ENCODE measurements at places on chromosomes 3 and 15. TPM values are rescaled to one million over a fixed set of nuclear protein-coding genes. Genes with fewer than 3 reads are reported as not detected.

ACTC1 gene
- not detected for total RNA-seq

CD86 gene
- total RNA-seq, result 21.7 TPM

HYAL1 gene
- 0.35 TPM for total RNA-seq

CD200 gene
- total RNA-seq, result 9.1 TPM

CTXN2 gene
- total RNA-seq, result not detected

FRMD4B gene
- 72.4 TPM for total RNA-seq

SEMA3B gene
- total RNA-seq, result 0.55 TPM

LRRC15 gene
- not detected for total RNA-seq

TTLL13 gene
- 0.58 TPM for total RNA-seq

PCBP4 gene
- 34.2 TPM for total RNA-seq

TM4SF1 gene
- not detected for total RNA-seq

GRK7 gene
- not detected for total RNA-seq

RUVBL1 gene
- 62.3 TPM for total RNA-seq

XCR1 gene
- total RNA-seq, result not detected

PCSK6 gene
- total RNA-seq, result 0.53 TPM

RBM5 gene
- 169 TPM for total RNA-seq

TMOD3 gene
- total RNA-seq, result 79.6 TPM

FANCD2OS gene
- not detected for total RNA-seq

ECE2 gene
- not detected for total RNA-seq

CCR2 gene
- 167 TPM for total RNA-seq

FILIP1L gene
- 1.9 TPM for total RNA-seq

GOLGA8M gene
- 2.7 TPM for total RNA-seq

DNAH12 gene
- 0.03 TPM for total RNA-seq

PCOLCE2 gene
- 0.38 TPM for total RNA-seq

DYNC1LI1 gene
- 31.7 TPM for total RNA-seq

NEDD4 gene
- 9.8 TPM for total RNA-seq

GOLGA8N gene
- 13.8 TPM for total RNA-seq

CCPG1 gene
- 33.4 TPM for total RNA-seq

NMNAT3 gene
- total RNA-seq, result 0.18 TPM

MCF2L2 gene
- 7.0 TPM for total RNA-seq

MASP1 gene
- not detected for total RNA-seq

RPP25 gene
- total RNA-seq, result 5.1 TPM

IL5RA gene
- not detected for total RNA-seq

RHCG gene
- total RNA-seq, result not detected

KCNMB3 gene
- total RNA-seq, result 1.3 TPM

GALNT15 gene
- total RNA-seq, result not detected

ATP8B4 gene
- 20.7 TPM for total RNA-seq

CSTA gene
- total RNA-seq, result not detected

AQP9 gene
- total RNA-seq, result not detected

PGBD4 gene
- total RNA-seq, result 3.1 TPM

DLL4 gene
- not detected for total RNA-seq

WDR49 gene
- total RNA-seq, result not detected

SAMD7 gene
- total RNA-seq, result not detected

TRAK1 gene
- 25.9 TPM for total RNA-seq

GOLGA6L9 gene
- 1.4 TPM for total RNA-seq

STRIT1 gene
- not detected for total RNA-seq

GRAMD2A gene
- total RNA-seq, result not detected

RETNLB gene
- not detected for total RNA-seq

TMC3 gene
- not detected for total RNA-seq

INO80 gene
- 21.8 TPM for total RNA-seq

MED12L gene
- 1.6 TPM for total RNA-seq

CCDC13 gene
- total RNA-seq, result 0.83 TPM

CCDC66 gene
- total RNA-seq, result 32.5 TPM
